ENCODE measurements at places on chromosomes 2 and 18. TPM values are rescaled to one million over a fixed set of nuclear protein-coding genes. Genes with fewer than 3 reads are reported as not detected.

POTEI gene
- not detected for total RNA-seq

CCDC85A gene
- not detected for total RNA-seq

GCG gene
- total RNA-seq: not detected

ONECUT2 gene
- under 0.01 TPM for total RNA-seq

AQP12A gene
- total RNA-seq: not detected

DSG2 gene
- total RNA-seq: 93.5 TPM

OTOF gene
- total RNA-seq: not detected

VWC2L gene
- not detected for total RNA-seq

ASPRV1 gene
- not detected for total RNA-seq

EFHD1 gene
- 0.21 TPM for total RNA-seq

ERFE gene
- 2.0 TPM for total RNA-seq

IL36RN gene
- total RNA-seq: 11.6 TPM

ACKR3 gene
- total RNA-seq: 23.9 TPM

MAP2 gene
- 5.6 TPM for total RNA-seq

EPHA4 gene
- 10.1 TPM for total RNA-seq

SERPINB10 gene
- total RNA-seq: 0.28 TPM

OST4 gene
- 386 TPM for total RNA-seq

CAPN10 gene
- 18.1 TPM for total RNA-seq

C2orf66 gene
- total RNA-seq: 0.56 TPM

GALNT13 gene
- not detected for total RNA-seq

LNPK gene
- total RNA-seq: 18.9 TPM

MALL gene
- 126 TPM for total RNA-seq

RTP5 gene
- not detected for total RNA-seq

ENOSF1 gene
- 22.8 TPM for total RNA-seq

TCF7L1 gene
- 5.8 TPM for total RNA-seq

AOX1 gene
- 3.7 TPM for total RNA-seq

ZFAND2B gene
- total RNA-seq: 31.5 TPM

G6PC2 gene
- total RNA-seq: not detected

MOCOS gene
- 1.2 TPM for total RNA-seq

IL18R1 gene
- total RNA-seq: 1.2 TPM

ANO7 gene
- 0.79 TPM for total RNA-seq

CTAGE1 gene
- total RNA-seq: not detected

GTF2A1L gene
- not detected for total RNA-seq

POMC gene
- total RNA-seq: 0.88 TPM

TSPYL6 gene
- total RNA-seq: not detected

DQX1 gene
- 5.3 TPM for total RNA-seq

SP9 gene
- total RNA-seq: not detected

CAPN14 gene
- total RNA-seq: 4.0 TPM

ALK gene
- total RNA-seq: not detected

YIPF4 gene
- total RNA-seq: 9.1 TPM

NT5C1B gene
- not detected for total RNA-seq

PLCD4 gene
- 2.6 TPM for total RNA-seq

RGPD8 gene
- total RNA-seq: 0.88 TPM

GPR17 gene
- total RNA-seq: not detected

CNDP1 gene
- not detected for total RNA-seq

LCT gene
- not detected for total RNA-seq

CAPN13 gene
- 0.21 TPM for total RNA-seq

RAB12 gene
- 44.9 TPM for total RNA-seq

SNED1 gene
- total RNA-seq: 0.05 TPM

EPB41L3 gene
- 1.6 TPM for total RNA-seq

NEURL3 gene
- total RNA-seq: not detected

HMSD gene
- 1.3 TPM for total RNA-seq

CCDC68 gene
- total RNA-seq: 0.79 TPM

KHK gene
- 2.2 TPM for total RNA-seq

ADRA2B gene
- not detected for total RNA-seq

GBX2 gene
- not detected for total RNA-seq

SCYGR4 gene
- not detected for total RNA-seq

CAVIN2 gene
- 4.9 TPM for total RNA-seq

All from airway epithelial cell (primary cell).